Uterus (tissue), 4 donors: ENCODE measurements at places on chromosomes 5 and 9.

GRCh38 chr5:178839319-178839704 lies 20.4 kb upstream of the ZNF354B start:
- H3K36me3 ChIP-seq = no peaks in the 10 kb centered on the region
- no peaks in the 10 kb centered on the region for H3K4me1 ChIP-seq
- DNase-seq = no peak
- H3K27ac ChIP-seq = no peak overlapping the region

- no peak overlapping the region for H3K4me3 ChIP-seq
- no peak for DNase-seq
- H3K36me3 ChIP-seq = no peaks in the 10 kb centered on the region
- no peaks in the 10 kb centered on the region for H3K27me3 ChIP-seq
- H3K27ac ChIP-seq = no peak overlapping the region
- H3K4me1 ChIP-seq = no peaks in the 10 kb centered on the region
Observed at GRCh38 chr9:81776390-81776789, 87.0 kb upstream of the TLE1 start.

GRCh38 chr9:124392871-124393460 lies 22.3 kb downstream of the PSMB7 start:
- H3K27me3 ChIP-seq = no peaks in the 10 kb centered on the region
- H3K4me1 ChIP-seq = peaks cover 6% of the 10 kb centered on the region
- no peaks in the 10 kb centered on the region for H3K36me3 ChIP-seq
- no peak overlapping the region for H3K4me3 ChIP-seq
- DNase-seq = no peak

GRCh38 chr5:15492545-15492944 lies 7.4 kb upstream of the FBXL7 start:
- H3K27ac ChIP-seq = no peak overlapping the region
- no peaks in the 10 kb centered on the region for H3K36me3 ChIP-seq
- H3K4me1 ChIP-seq = no peaks in the 10 kb centered on the region

DNA sequence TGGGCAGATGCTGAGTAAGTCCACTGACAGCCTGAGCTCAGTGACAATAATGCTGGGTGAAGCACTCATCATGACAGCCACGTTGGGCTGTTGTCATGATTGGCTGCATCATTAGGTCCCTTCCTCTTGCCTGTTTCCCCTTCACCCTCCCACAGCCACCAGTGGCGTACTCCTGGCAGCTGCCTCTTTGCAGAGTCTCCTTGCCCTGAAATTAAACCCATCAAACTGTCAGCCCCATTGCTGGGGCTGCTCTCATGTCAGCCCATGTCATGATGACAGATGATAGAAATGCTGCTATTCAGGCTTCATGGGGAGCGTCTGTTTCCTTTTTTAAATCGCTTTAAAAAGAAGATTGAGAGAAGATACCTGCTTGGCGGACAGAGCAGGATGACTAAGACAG lies 327.4 kb downstream of the AGTPBP1 start:
- no peak overlapping the region for H3K4me3 ChIP-seq
- no peak for DNase-seq
- no peaks in the 10 kb centered on the region for H3K4me1 ChIP-seq
- H3K27me3 ChIP-seq = no peaks in the 10 kb centered on the region
- no peak overlapping the region for H3K27ac ChIP-seq

DNA sequence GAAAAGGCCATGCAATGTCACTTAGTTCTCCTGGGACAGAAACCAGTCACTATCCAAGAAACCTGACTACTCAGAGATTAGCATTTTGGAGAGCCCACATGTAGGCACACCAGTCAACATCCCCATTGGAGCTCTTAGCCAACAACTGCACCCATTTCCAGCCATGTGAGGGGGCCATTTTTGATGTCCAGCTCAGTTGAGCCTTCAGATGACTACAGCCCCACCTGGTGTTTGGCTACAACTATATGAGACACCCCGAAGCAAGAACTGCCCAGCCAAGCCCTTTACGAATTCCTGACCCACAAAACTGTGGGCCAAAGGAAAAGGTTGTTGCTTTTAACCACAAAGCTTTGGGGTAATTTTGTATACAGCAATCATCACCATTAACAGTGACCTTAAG lies 300.1 kb downstream of the ASTN2 start:
- H3K27me3 ChIP-seq = no peaks in the 10 kb centered on the region
- no peaks in the 10 kb centered on the region for H3K4me1 ChIP-seq
- no peak for DNase-seq
- H3K36me3 ChIP-seq = no peaks in the 10 kb centered on the region
- H3K4me3 ChIP-seq = no peak overlapping the region
- no peak overlapping the region for H3K27ac ChIP-seq

DNA sequence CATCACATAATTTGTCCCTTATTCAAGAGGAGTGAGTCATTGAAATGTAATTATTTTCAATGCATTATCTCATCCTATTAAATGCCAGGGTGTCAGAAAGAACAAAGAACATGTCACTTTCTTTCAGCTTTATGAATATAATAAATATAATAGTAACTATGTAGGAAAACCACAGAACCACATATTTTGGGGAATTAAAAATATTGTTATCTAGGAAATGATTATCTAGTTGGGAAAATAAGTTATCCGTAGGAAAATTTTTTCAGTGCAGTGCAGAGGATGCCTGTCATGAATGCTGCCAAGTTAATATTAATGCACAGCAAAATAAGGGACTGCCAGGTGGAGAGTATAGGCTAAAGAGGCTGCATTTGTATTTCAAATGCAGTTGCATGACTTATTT lies 844.8 kb downstream of the MAT2B start:
- no peaks in the 10 kb centered on the region for H3K4me1 ChIP-seq
- no peaks in the 10 kb centered on the region for H3K36me3 ChIP-seq
- DNase-seq = no peak
- no peaks in the 10 kb centered on the region for H3K27me3 ChIP-seq
- H3K4me3 ChIP-seq = no peak overlapping the region
- H3K27ac ChIP-seq = no peak overlapping the region
